ENCODE measurements at places on chromosomes 11 and 22.

- DNase-seq = peak; percentile 78
These were observed 6.0 kb upstream of the ACR start for GRCh38 chr22:50731811-50732624.

- DNase-seq = peak; percentile 96
These were observed at the start of gene SBF1 for GRCh38 chr22:50474710-50475651. SBF1 (minus strand) TSS chr22:50475035; CDS start chr22:50474840, 195 bp downstream.

- no peak for DNase-seq
These were observed 120.1 kb downstream of the GALNT18 start for GRCh38 chr11:11501546-11502262.

DNA sequence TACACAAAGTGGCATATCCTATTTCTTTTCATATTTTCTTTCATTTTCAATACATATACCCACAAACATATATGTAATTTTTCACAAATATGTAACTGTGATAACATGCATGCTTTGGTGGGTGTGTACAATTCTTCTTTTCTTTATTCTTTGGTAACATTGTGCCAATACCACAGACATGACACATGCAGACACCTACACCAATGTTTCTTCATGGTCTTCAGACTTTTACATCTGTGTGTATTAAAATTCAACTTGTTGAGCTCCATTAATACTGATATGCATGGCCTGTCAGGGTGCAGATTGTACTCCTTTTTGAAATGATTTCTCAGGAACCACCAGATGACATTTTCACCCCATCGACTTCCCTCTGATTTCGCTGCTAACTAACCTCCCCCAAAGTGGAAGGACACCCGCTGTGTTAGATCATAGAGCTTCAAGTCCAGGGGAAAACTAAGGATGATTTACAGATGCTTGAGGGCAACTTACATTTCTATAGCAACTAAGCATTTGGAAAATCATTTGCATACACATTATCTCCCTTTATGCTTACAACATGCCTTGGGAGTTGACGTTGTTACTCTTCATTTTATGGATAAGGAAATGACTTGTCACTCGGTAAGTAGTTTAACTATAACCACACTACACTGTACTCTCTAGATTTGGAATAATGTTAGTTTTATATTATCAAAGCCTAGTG is 10.5 kb upstream of the PANX3 start:
- DNase-seq = no peak

- no peak for DNase-seq
These were observed 358.9 kb downstream of the CADM1 start for GRCh38 chr11:115145324-115145723.

DNA sequence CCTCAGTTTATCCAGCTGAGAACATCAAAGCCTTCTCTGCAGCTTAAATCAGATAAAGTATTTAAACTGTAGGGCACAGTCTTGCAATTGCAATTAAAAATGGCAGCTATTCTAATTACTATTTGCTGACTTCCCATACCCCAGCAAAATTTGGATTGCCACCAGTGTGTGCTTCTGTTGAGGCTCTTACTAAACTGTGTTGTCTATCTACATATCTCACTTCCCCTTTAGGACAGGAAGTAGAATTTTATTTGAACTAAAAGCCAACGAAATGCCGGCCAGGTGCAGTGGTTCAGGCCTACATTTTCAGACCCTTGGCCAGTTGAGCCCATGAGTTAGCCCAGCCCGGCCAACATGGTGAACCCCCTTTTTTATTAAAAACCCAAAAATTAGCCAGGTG is 7.1 kb downstream of the SAA4 start:
- DNase-seq = no peak

- DNase-seq = no peak
These were observed 7.2 kb downstream of the CAT start for GRCh38 chr11:34445956-34446355.

- no peak for DNase-seq
These were observed 1129.1 kb downstream of the DLG2 start for GRCh38 chr11:84497981-84498411.
